Muscle of leg (tissue), 16 donors: ENCODE measurements at places on chromosomes 12 and 14. TPM values are rescaled to one million over a fixed set of nuclear protein-coding genes. Genes with fewer than 3 reads are reported as not detected.
A peak's percentile ranks its signal among the peaks of the same experiment; 100 is the strongest.

Gene FAM90A1
- total RNA-seq, result 0.09 TPM

Gene NRL
- total RNA-seq, result 1.6 TPM

Gene TMEM30B
- 3.2 TPM for total RNA-seq

Gene ATP5F1B
- total RNA-seq, result 428 TPM

DNA sequence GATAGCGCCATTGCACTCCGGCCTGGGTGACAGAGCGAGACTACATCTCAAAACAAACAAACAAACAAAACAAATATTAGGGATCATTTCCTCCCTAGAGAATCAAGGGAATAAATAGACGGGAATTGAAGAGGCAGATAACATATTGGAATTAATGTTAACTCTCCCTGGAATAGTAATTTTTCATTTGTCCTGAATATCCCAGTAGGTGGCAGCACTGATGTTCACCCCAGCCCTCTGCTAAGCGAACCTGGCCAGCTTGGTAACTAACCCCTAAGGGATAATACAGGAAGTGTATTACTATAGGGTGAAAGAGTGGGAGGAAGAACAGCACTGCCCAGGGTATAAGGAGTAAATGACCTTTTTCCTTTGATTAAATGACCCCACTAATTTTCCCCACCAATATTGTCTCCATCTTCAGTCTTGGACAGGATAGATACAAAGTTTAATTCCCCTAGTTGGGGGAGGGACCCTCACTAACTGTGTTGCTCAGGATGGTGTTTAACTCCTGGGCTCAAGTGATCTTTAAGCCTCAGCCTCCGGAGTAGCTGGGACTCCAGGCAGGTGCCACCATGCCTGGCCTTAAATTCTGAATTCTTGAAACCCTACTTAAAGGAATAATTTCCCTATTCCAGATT, 40.5 kb downstream of the SLC2A14 start:
- H3K36me3 ChIP-seq, result no peaks in the 10 kb centered on the region
- no peak overlapping the region for H3K27ac ChIP-seq
- no peaks in the 10 kb centered on the region for H3K27me3 ChIP-seq

Gene ITGB7
- total RNA-seq, result 0.80 TPM

Gene FGF6
- total RNA-seq, result 24.7 TPM

Gene TTC9
- 4.4 TPM for total RNA-seq

- H3K4me1 ChIP-seq, result no peaks in the 10 kb centered on the region
- H3K36me3 ChIP-seq, result no peaks in the 10 kb centered on the region
- no peak for DNase-seq
- no peak overlapping the region for H3K4me3 ChIP-seq
Observed at GRCh38 chr14:94717808-94718207, 52.1 kb downstream of the GSC start.

GRCh38 chr12:51118706-51119105, 35.3 kb upstream of the CSRNP2 start:
- no peak overlapping the region for H3K27ac ChIP-seq
- no peak overlapping the region for H3K4me3 ChIP-seq
- H3K27me3 ChIP-seq, result no peaks in the 10 kb centered on the region
- H3K4me1 ChIP-seq, result no peaks in the 10 kb centered on the region
- peaks cover 20% of the 10 kb centered on the region for H3K36me3 ChIP-seq

Gene DTX3
- 20.5 TPM for total RNA-seq

Gene DCN
- total RNA-seq, result 2,074 TPM

DNA sequence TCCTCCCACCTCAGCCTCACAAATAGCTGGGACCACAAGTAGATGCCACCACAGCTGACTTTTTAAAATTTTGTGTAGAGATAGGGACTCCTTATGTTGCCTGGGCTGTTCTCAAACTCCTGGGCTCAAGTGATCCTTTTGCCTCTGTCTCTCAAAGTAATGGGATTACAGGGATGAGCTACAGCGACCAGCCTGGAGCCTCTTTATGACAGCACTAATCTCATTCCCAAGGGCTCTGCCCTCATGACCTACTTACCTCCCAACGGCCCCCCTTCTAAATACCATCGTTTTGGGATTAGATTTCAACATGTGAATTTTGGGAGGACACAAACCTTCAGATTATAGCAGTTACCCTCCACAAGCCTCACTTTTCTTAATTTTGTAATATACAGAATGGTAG, 150.6 kb upstream of the FUT8 start:
- DNase-seq, result no peak
- H3K27me3 ChIP-seq, result no peaks in the 10 kb centered on the region
- H3K4me1 ChIP-seq, result no peaks in the 10 kb centered on the region
- no peaks in the 10 kb centered on the region for H3K36me3 ChIP-seq
- H3K4me3 ChIP-seq, result no peak overlapping the region

Gene FGD6
- 7.6 TPM for total RNA-seq

Gene ESPL1
- 4.0 TPM for total RNA-seq

DNA sequence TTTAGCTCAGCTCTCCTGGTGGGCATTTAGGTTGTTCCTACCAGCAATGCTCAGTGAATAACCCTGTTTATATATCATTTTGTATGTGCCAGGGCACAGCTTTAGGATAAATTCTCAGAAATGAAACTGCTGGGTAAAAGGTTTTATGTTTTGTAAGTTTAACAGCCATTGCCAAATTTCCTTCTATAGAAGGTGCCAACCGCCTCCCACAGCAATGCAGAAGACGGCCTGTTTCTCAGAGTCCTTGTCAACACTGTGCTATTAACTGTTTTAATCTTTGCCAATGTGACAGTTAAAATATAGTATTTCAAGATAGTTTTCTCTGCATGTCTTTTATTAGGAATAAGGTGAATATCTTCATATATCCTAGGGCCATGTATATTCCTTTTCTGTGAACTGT, 65.0 kb downstream of the PPP1R13B start:
- H3K27me3 ChIP-seq, result no peaks in the 10 kb centered on the region
- no peak overlapping the region for H3K27ac ChIP-seq
- H3K36me3 ChIP-seq, result no peaks in the 10 kb centered on the region

GRCh38 chr14:74942181-74942580, 13.2 kb downstream of the PGF start:
- H3K4me1 ChIP-seq, result peaks cover 51% of the 10 kb centered on the region
- H3K36me3 ChIP-seq, result peaks cover 30% of the 10 kb centered on the region
- no peaks in the 10 kb centered on the region for H3K27me3 ChIP-seq
- peak overlapping the region; percentile 49 for H3K27ac ChIP-seq

Gene SLC38A4
- 5.6 TPM for total RNA-seq

DNA sequence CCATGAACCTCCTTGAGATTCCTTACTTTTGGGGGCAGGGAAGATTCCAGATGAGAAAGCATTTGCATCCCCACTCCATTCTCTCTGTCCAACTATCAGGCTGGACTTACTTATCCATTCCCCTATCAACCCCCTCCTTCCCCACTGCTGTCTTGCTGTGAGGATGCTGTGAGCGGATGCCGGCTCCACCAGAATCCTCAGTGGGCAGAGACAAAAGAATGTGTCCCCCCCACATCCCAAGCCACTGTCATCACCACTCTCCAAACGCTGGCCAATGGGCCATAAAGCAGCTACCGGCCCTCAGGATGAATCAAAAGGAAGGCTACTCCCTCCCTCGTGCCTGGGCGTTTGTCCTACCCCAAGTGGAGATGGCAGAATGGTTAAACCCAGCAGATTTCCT, 173.0 kb upstream of the NTF3 start:
- no peaks in the 10 kb centered on the region for H3K27me3 ChIP-seq
- H3K4me1 ChIP-seq, result no peaks in the 10 kb centered on the region
- no peak overlapping the region for H3K27ac ChIP-seq
- DNase-seq, result no peak

DNA sequence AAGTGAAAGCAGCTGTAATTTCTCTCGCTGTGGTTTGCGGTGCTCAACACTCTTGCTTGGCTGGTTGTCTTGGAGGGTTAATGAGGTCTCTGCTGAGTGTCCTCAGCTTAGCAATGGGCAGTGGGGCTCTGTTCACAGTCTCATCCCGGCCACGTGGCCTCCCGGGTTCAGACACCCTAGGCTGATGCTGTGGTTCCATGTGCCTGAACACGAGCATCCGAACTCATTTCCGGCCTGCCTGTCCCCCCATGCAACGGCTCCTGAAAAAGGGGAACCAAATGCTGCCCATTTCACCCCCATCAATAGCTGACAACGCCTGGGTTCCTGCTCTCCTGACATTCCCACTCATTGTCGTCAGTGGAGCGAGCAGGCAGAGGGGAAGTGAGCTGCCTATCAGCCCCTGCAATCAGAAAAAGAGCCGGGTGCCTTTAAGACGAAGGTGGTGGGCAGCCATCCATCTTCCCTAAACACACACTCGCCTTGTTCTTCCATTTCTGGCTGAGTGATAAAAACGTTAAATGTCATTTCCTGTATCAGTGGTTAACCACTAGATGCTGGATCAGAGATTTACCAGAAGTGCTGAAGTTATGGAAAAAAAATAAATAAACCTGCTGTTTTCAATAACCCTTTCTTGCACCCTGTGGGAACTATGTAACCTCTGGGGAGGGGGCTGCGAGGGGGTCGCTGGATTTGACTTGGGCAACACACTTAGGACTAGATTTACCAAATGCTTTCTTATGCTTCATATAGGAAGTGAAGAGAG, 60.3 kb upstream of the BCL2L14 start:
- peaks cover 23% of the 10 kb centered on the region for H3K4me1 ChIP-seq
- no peaks in the 10 kb centered on the region for H3K36me3 ChIP-seq
- H3K4me3 ChIP-seq, result no peak overlapping the region
- peak; percentile 85 for DNase-seq
- peak overlapping the region; percentile 29 for H3K27ac ChIP-seq

Gene GPRC5D
- not detected for total RNA-seq

DNA sequence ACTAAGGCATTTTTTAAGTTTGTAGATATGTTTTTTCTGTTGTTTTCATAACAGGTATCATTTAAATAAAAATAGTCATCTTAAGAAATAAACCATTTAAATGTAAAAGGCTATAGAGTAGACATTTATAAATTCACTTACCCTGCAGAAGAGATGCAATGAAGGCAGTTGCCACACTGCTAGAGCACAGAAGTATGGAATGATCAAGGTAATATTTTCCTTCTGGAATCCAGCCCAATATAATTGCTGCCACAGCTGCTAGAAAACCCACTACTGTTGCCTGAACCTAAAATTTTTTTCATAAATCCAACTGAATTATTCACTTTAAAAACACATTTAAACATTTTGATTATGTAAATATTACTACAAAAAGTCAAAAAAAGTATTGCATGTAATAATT, 69.2 kb downstream of the SLC41A2 start:
- H3K36me3 ChIP-seq, result no peaks in the 10 kb centered on the region
- H3K4me1 ChIP-seq, result no peaks in the 10 kb centered on the region
- H3K4me3 ChIP-seq, result no peak overlapping the region
- no peaks in the 10 kb centered on the region for H3K27me3 ChIP-seq

Gene OTUB2
- total RNA-seq, result 0.93 TPM

Gene TCL1B
- total RNA-seq, result not detected

Gene RASSF8
- total RNA-seq, result 42.6 TPM

Gene MANSC4
- total RNA-seq, result not detected

DNA sequence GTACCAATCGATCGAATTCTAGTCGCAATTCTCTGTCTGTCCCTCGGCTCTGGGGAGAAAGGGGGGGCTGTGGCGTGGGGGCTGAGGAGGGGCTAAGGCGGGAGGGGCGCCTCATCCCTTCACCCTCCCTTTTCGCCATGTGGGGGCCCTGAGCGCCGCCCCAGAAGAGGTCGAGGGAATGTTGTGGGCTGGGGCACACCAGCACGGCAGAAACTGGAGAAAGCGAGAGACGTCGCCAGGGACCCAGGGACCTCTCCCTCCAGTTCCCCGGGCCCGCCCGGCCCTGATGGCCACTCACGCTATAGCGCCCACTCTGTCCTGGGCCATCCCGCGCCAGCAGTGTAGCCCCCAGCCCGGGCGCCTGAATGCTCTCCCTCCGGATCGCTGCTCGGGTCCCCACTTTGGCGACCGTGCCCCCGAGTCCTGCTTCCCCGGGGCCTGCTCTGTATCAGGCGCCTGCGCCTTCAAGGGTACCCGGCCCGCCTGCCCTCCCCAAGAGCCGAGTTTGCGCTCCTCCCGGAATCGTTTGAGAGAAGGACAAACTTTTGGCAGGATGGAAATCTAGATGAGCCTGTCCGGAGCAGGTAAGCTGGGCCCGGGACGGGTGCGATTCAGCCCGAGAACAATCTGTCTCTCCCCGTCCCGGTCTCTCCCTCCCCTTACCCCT, 62.6 kb downstream of the SMUG1 start:
- peaks cover 41% of the 10 kb centered on the region for H3K27me3 ChIP-seq
- peak overlapping the region; percentile 59 for H3K27ac ChIP-seq
- H3K36me3 ChIP-seq, result peaks cover 8% of the 10 kb centered on the region
- H3K4me3 ChIP-seq, result peak overlapping the region; percentile 82
- DNase-seq, result peak; percentile 71

DNA sequence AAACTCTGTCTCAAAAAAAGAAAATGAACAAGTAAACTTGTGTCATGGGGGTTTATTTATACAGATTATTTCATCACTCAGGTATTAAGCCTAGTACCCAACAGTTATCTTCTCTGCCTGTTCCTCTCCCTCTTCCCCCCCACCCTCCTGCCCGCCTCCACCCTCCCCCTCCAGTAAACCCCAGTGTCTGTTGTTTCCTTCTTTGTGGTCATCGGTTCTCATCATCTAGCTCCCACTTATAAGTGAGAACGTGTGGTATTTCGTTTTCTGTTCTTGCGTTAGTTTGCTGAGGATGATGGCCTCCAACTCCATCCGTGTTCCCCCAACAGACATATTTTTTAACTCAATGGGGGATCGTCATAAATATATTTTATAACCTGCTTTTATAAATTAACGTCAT, 12.3 kb downstream of the IL31 start:
- H3K27me3 ChIP-seq, result no peaks in the 10 kb centered on the region
- no peak for DNase-seq
- no peak overlapping the region for H3K4me3 ChIP-seq
- H3K4me1 ChIP-seq, result no peaks in the 10 kb centered on the region
